ENCODE measurements at places on chromosomes 1 and 21. TPM values are rescaled to one million over a fixed set of nuclear protein-coding genes. Genes with fewer than 3 reads are reported as not detected.

The LEMD1 gene
- total RNA-seq = 17.2 TPM

The C1orf141 gene
- not detected for total RNA-seq

- DNase-seq = no peak
- no peak overlapping the region for H3K27ac ChIP-seq
- H3K4me1 ChIP-seq = no peaks in the 10 kb centered on the region
- H3K36me3 ChIP-seq = no peaks in the 10 kb centered on the region
These were observed 795.2 kb upstream of the TMPRSS15 start for GRCh38 chr21:19198801-19199200.

DNA sequence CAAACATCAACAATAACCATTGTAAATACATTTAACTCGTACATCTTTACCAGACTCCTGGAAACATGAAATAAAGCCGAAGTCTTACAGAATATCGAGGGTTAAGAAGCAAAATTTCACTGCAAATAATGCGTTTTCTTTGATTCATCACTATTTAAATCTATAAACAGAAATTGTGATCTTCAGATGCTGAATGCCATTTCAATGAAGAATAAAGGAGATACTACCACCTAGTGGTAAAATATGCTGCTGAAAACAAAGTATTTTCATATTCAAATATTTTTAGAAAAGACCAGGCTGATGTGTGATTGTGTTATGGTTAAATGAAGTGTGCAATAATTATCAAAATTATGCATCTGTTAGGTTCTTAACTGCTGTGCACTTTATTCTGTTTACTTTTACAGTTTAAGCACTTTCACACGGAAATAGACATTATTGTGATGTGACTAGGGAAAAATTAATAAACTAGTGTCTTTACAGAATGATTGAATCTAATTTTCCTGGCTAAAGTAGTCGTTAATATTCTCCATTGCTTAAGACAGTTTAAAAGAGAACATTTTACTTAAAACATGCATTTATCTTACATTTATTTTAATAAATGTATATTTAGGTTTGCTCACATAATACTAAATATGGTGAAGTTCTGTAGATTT lies 1093.1 kb downstream of the MRPL39 start:
- DNase-seq = no peak
- H3K27me3 ChIP-seq = no peaks in the 10 kb centered on the region
- no peaks in the 10 kb centered on the region for H3K36me3 ChIP-seq
- no peaks in the 10 kb centered on the region for H3K4me1 ChIP-seq
- no peak overlapping the region for H3K4me3 ChIP-seq

The OR14K1 gene
- not detected for total RNA-seq

DNA sequence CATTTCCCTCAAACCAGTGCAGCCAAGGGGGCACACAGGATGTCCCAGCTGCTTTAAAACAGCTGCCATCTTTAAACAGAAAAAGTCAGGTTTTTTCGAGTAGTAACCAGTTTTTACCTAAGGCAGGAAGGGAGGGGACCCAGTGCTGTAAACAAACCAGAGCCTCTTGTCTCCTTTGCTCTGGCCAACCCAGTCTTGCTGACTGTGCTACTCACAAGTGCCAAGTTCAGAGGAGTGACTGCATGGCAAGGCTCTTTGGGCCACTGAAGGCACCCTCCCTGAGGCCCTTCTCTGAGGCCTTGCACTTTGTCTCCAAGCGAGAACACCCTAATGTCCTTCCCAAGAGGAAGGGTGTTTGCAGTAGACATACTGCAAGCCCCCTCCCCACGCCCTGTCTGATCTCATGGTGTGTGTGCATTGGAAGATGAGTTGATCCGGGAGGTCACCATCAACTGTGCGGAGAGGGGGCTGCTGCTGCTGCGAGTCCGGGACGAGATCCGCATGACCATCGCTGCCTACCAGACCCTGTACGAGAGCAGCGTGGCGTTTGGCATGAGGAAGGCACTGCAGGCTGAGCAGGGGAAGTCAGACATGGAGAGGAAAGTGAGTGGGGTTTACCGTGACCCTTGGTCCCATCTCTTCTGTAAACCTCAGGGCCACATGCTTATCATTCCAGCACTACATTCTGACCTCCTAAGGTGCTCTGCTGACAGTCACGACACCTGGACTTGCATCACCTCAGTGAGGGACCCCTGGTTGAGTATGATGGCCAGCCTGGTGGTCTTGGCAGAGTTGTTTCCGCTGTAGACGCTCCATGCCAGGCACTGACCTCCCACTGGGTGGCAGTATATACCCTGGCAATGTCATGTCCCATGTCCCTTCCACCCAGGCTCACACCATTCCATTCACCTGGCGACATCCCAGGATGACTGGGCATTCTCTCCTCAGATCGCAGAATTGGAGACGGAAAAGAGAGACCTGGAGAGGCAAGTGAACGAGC lies 4.7 kb downstream of the DNALI1 start:
- no peak overlapping the region for H3K4me3 ChIP-seq
- H3K4me1 ChIP-seq = no peaks in the 10 kb centered on the region
- H3K27ac ChIP-seq = no peak overlapping the region
- no peaks in the 10 kb centered on the region for H3K27me3 ChIP-seq

DNA sequence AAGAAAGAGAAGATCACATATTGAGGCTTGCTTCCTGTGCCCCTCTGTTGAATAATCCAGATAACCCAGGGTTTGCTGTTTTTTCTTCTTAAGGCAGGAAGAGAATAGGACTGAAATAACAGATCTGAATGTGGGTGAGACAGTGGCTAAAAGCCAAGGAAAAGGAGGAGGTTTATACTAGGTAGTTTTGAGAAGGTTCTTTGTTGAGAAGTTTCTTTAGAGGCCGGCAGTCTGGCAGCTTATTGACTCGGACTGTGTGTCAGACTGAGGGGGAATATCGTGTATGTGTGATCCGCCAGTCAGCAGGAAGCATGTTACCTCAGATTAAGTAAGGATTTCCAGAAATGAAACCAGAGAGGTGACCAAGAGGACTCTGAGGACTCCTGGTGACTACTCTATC lies 119.8 kb downstream of the PLA2G4A start:
- peak overlapping the region; percentile 29 for H3K4me3 ChIP-seq
- H3K36me3 ChIP-seq = no peaks in the 10 kb centered on the region
- peak; percentile 60 for DNase-seq
- peak overlapping the region; percentile 89 for H3K27ac ChIP-seq
- peaks cover 42% of the 10 kb centered on the region for H3K4me1 ChIP-seq

DNA sequence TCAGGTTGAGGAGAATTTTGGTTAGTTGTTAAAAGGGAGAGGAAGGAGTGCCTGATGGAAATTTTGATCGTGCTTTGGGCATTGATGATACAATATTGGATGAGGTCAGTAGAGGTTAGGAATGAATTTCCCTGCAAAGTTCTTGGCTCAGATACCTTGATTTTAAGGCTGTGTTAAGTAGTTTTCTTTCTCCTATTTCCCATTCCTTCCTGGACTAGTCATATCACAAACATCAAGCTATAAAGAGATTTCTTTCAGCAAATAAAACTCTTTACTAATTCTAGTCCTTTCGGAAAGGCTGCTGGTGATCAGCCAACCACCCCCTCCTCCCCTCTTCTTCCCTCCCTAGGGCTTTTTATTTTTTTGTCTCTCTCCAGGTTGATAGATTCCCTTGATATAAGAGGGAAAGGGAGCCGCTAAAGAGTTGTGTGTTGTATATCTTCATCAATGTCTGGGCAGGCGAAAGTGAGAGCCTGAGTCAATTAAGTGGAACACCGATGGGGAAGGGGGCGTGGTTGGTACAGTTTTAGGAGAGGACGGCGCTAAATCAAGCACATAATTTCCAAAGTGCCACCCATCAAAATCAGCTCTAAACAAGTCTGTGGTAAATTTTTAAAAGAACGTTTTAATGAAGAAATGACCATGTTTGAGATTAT lies 100.1 kb upstream of the PLXNA2 start:
- H3K27me3 ChIP-seq = peaks cover 71% of the 10 kb centered on the region
- no peak overlapping the region for H3K4me3 ChIP-seq
- no peak overlapping the region for H3K27ac ChIP-seq
- no peaks in the 10 kb centered on the region for H3K36me3 ChIP-seq
- no peaks in the 10 kb centered on the region for H3K4me1 ChIP-seq

The RIPPLY3 gene
- total RNA-seq = 0.17 TPM

GRCh38 chr1:226051365-226051764 lies 11.2 kb upstream of the H3-3A start:
- no peaks in the 10 kb centered on the region for H3K36me3 ChIP-seq
- H3K4me3 ChIP-seq = no peak overlapping the region
- no peaks in the 10 kb centered on the region for H3K27me3 ChIP-seq
- DNase-seq = no peak
- peaks cover 4% of the 10 kb centered on the region for H3K4me1 ChIP-seq

GRCh38 chr21:42176859-42177258 lies 42.1 kb upstream of the ABCG1 start:
- no peak overlapping the region for H3K4me3 ChIP-seq
- H3K4me1 ChIP-seq = no peaks in the 10 kb centered on the region
- H3K27me3 ChIP-seq = peaks cover 23% of the 10 kb centered on the region
- DNase-seq = no peak
- H3K27ac ChIP-seq = no peak overlapping the region

The ASB17 gene
- total RNA-seq = not detected

DNA sequence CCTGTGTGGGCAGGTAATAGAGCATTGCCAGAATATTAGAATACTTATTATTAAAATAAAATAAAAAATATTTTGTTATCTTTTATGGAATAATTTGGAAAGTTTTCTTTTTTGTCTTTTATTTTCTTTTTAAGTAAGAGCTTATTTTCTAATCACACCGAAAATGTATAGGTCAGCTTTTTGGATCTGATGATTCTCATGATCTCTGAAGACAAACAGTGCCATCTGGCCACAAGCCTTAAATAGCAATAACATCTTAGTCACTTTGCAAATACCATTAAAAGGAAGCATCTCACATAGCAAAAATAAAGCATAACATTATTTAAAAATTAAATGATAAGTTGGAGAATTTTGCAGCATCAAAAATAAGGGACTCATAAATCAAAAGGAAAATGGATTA lies 213.8 kb downstream of the PLA2G4A start:
- no peak for DNase-seq
- H3K27me3 ChIP-seq = no peaks in the 10 kb centered on the region
- no peak overlapping the region for H3K27ac ChIP-seq
- no peak overlapping the region for H3K4me3 ChIP-seq
- H3K36me3 ChIP-seq = no peaks in the 10 kb centered on the region

- no peak for DNase-seq
- H3K4me1 ChIP-seq = no peaks in the 10 kb centered on the region
- H3K36me3 ChIP-seq = no peaks in the 10 kb centered on the region
- H3K27ac ChIP-seq = no peak overlapping the region
- no peak overlapping the region for H3K4me3 ChIP-seq
These were observed 177.3 kb upstream of the SGIP1 start for GRCh38 chr1:66356605-66357004.

- no peaks in the 10 kb centered on the region for H3K36me3 ChIP-seq
- H3K27me3 ChIP-seq = no peaks in the 10 kb centered on the region
- no peak for DNase-seq
- peaks cover 25% of the 10 kb centered on the region for H3K4me1 ChIP-seq
These were observed 8.6 kb downstream of the ARHGAP29 start for GRCh38 chr1:94228640-94229375.

The HMGCS2 gene
- total RNA-seq = not detected

GRCh38 chr1:38041936-38042834 lies 4.4 kb downstream of the POU3F1 start:
- peaks cover 68% of the 10 kb centered on the region for H3K27me3 ChIP-seq
- H3K4me1 ChIP-seq = no peaks in the 10 kb centered on the region
- peaks cover 2% of the 10 kb centered on the region for H3K36me3 ChIP-seq

DNA sequence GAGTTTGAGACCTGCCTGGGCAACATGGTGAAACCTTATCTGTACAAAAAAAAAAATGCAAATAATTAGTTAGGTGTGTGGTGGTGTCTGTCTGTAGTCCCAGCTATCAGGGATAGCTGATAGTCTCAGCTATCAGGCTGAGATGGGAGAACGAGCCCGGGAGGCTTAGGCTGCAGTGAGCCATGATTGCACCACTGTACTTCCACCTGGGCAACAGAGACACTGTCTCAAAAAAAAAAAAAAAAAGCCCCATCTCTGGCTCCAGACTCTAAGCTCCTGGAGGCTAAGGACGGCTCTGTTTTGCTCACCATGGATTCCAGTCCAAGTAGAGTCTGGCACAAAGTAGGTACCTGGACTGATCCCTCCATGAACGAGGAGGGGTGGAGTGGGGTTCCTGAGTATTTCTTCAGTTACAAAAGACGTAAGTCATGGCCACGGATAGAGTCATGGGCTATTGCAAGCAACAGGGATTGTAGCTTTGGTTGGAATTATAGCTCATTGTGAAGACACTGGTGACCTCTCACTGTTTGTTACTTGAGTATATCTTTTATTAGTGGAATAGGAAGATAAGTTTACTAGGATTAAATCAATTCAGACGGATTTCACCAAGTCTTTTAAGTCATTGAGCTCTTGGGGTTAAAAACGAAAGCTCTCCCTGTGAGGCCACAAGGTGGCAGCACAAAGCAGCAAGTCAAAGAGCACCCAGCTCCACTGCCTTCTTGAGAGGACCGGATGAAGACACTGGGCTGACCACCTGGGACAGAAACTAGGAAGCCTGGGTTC lies 35.6 kb upstream of the TMEM61 start:
- no peak overlapping the region for H3K27ac ChIP-seq
- DNase-seq = peak; percentile 78
- H3K36me3 ChIP-seq = no peaks in the 10 kb centered on the region
- H3K27me3 ChIP-seq = peaks cover 16% of the 10 kb centered on the region
- peak overlapping the region; percentile 9 for H3K4me3 ChIP-seq
- peaks cover 13% of the 10 kb centered on the region for H3K4me1 ChIP-seq

- no peaks in the 10 kb centered on the region for H3K36me3 ChIP-seq
- H3K4me1 ChIP-seq = no peaks in the 10 kb centered on the region
- peaks cover 96% of the 10 kb centered on the region for H3K27me3 ChIP-seq
- no peak overlapping the region for H3K27ac ChIP-seq
- no peak for DNase-seq
These were observed 10.5 kb downstream of the IGSF21 start for GRCh38 chr1:18118078-18118477.

DNA sequence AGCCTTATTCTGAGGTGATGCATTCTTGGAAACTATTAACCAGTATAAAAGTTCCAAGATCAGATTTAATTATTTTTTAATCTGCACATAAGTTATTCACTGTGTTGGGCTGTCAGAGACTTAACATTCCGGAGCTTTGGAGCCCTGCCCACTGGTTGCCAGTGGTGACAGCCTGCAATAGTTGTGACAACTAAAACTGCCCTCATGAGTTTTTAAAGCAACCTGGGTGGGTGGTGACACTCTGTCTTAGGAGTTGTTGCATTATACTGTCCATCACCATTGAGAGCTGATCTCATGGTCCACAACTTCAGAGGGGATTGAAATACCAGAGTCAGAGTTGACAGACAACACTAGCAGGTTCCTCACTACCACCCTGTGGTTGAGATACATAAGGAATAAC lies 653.9 kb upstream of the USP24 start:
- no peak overlapping the region for H3K4me3 ChIP-seq
- H3K4me1 ChIP-seq = no peaks in the 10 kb centered on the region
- H3K36me3 ChIP-seq = no peaks in the 10 kb centered on the region
- no peaks in the 10 kb centered on the region for H3K27me3 ChIP-seq

The PLEKHA6 gene
- total RNA-seq = 94.9 TPM

Data from Calu3 (cell line).